HuH-7 (cell line): ENCODE measurements at places on chromosomes 4 and X.
A peak's percentile ranks its signal among the peaks of the same experiment; 100 is the strongest.

DNA sequence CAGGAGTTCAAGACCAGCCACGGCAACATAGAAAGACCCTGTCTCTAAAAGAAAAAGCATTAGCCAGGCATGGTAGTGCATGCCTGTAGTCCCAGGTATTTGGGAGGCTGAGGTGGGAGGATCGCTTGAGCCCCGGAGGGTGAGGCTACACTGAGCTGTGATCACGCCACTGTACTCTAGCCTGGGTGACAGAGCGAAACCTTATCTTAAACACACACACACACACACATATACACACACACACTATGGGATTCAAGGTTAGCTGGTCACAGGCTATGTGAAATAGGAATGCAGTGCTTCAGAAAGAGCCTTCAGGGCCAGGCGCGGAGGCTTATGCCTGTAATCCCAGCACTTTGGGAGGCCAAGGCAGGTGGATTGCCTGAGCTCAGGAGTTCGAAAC lies 23.5 kb downstream of the NLGN3 start:
- no peak for DNase-seq

GRCh38 chr4:18975916-18976808 lies 954.6 kb upstream of the LCORL start:
- DNase-seq, result no peak

DNA sequence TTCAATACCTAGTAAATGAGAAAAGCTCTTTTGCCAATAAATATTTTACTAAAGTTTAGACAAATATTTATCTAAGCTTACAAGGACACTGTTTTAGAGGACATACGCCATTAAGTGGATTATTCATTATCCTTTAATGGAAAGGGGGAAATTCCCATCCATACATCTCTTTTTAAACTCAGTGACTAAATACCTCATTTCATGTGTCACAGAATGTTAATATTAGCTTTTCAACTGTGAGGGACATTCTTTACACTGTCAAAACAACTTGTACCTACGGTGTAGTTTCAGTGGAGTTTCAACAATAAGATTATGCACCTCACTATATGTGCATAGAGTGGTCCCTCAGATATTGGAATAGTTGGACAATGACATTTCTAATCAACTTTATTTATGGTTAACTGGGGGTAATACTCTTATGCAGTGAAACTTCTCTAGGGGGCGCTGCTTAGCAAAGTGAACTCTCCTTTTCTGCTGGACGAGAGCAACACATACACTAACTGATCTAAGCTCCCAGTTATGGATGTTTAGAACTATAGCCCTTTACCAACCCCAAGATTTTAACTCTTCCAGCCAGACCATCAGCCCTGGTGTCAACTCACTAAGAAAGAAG lies 9.7 kb downstream of the HS6ST2 start:
- DNase-seq, result peak; percentile 38

GRCh38 chr4:17866810-17867209 lies 56.0 kb downstream of the NCAPG start:
- no peak for DNase-seq

GRCh38 chr4:120733968-120734367 lies 188.6 kb downstream of the PRDM5 start:
- DNase-seq, result no peak

- no peak for DNase-seq
Observed at GRCh38 chr4:14028862-14029261, 401.3 kb upstream of the BOD1L1 start.

- no peak for DNase-seq
Observed at GRCh38 chr4:69668680-69669079, 15.6 kb upstream of the UGT2A1 start.

DNA sequence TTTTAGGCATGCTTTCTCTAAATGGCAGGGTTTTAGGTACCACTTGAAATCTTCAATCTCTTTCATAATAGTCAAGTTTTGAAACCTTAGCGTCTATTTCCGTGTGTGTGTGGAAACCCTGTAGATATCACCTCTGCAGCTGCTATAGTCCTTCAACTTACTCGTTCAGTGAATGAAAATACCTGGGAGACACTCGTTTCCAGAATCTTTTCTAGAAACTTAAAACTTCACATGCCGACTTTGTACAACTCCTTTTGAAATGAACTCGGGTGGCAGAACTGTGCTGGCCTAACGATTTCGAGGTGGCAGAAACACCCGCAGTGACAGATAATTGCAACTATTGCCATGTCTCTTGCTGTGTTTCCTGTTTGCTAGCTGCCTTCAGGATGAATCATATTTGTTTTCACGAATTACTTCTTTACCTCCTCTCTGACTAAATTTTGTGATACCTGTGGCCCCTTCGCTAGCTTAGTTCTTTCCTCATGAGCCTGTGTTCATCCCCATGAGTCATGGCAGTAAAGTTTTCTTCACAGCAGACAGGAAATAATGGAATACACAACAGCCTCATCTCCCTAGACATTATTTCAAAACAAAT lies 104.7 kb upstream of the SMIM10 start:
- no peak for DNase-seq

GRCh38 chr4:184534511-184535391 lies 60.4 kb upstream of the IRF2 start:
- DNase-seq, result no peak

DNA sequence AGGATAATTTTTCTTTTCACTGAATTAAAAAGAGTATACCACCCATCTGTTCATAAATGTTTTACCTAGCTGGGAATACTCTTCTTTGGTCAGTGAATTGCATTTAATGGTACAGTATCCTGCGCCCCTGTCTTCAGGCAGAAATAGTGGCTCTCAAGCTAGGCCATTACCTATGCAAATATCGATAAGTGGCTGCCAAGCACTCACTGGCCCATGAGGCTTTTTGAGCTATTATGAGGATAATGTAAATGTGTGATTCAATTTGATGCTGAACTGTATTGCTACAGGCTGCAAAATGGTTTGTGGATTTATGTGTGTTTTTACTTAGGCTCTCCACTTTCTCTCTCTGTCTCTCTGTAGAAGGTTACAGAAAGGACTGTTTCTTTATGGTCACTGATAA lies 30.1 kb upstream of the MTMR1 start:
- DNase-seq, result no peak

DNA sequence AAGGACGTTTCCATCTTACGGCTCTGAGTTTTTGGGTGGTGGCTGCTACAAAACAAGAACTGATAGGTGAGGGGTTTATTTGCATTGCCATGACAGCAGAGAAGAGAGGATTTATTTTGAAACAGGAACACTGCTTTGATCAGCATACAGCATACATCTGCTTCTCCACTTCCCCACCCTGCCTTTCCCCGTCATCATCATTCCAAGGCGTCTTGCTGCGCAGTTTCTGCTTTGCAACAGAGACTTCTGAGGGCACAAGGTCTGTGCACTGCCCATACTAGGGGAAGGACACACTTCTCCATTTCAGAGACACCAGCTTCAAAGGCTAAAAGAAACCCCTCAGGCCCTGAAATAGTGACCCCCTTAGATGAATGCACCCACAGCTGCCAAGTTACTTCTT lies 19.1 kb downstream of the STARD8 start:
- DNase-seq, result no peak

- no peak for DNase-seq
Observed at GRCh38 chr4:135533053-135533452, 1331.5 kb upstream of the PABPC4L start.

DNA sequence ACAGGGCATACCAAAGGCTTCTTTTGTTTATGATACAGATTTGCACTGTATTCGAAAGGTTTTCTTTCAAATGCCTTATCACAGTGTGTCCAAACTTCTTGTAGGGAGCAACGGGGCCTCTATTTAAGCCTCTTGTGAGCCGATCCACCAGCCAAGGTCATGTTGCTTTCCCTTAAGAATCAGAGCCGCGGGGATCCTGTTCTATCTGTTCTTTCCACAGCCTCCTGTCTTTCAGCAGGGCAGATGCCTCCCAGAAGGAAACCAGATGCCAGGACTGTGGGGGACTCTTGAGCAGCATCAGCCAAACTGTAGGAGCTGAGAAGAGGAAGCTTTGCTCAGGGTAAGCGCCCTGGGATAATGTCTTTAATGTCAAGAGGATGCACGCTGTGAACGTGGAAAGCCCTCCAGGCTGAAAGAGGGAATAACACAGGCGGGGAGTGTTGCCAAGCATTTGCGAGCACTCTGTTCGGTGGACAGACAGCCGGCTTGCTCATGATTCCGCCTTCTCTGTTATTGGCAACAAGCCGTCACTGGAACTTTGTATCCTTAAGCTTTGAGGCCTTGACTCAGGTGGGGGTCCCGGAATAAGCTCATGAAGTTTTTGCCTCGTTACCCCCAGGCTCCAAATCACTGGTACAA lies 279.8 kb upstream of the FRG1 start:
- DNase-seq, result no peak

- DNase-seq, result no peak
Observed at GRCh38 chr4:1797861-1798579, 4.9 kb downstream of the FGFR3 start.

DNA sequence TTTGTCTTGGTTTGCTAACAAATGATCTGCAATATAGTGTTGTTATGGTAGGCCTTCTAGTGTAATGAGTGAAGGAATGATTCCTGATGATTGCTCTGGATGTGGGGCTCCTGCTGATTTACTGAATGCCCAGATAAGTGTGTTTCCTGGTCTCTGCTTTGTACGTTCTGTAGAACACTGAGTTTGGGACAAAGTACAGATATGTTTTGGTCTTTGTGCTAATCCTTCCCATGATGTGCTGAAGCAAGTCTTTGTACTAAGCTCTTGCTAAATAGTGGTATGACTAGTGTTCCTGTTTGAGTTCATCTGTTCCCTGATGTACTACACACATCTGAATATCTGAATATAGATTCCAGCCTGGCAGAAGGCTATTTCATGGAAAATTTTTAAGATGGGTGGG lies 36.9 kb upstream of the XIAP start:
- peak; percentile 21 for DNase-seq

DNA sequence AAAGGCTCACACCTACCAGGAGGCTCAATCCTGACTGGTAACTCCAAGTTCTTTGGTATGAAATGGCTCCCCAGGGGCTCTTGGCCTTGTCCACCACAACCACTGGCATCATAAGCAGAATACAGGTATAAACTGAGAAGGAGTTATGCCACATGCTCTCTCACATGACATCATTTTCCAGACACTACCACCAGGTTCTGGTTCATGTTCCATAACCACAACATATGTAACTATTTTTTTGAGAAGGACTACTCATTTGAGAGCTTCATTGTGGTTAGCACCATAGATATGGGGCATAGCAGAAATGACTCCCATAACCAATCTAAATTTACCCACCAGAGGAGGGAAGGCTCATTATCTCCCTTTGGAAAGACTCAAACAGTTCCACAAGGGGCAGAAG lies 19.6 kb downstream of the PRDM5 start:
- DNase-seq, result no peak

DNA sequence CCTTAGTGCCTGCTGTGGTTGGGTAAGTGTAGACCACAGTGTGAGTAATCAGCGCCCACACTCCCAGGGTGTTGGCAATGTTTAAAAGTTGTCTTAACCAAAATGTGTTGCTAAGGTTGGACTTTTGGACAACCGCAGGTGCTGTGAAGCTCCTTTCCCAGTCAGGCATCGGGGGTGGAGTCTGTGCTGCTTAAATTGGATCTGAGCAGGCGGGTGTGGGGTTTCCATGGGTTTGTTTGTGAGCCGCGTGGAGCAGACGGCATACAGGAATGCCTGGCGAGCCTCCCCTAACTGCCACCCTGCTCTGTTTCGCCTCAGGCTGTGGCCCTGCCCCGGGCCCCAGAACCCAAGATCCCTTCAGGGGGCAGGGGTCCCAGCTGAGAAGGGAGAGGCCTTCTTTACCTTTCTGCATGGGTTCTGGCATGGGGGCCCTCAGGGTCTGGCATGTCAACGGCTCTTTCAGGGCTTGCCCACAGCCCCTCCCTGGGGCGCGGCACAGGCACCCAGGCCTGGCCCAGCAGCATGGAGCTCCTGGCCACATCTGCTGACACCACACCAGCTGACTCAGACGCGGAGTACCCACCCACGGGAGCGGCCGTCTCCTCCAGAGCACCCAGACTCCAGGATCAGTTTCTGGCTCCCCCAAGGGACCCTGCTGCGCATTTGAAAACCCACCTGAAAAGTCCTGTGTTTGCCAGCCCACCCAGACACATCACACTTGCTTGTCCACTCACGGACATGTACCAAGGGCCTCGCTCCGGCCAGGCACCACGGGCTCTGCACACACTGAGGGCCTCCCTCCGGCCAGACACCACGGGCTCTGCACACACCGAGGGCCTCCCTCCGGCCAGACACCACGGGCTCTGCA lies 5.1 kb upstream of the SPON2 start:
- DNase-seq, result no peak

DNA sequence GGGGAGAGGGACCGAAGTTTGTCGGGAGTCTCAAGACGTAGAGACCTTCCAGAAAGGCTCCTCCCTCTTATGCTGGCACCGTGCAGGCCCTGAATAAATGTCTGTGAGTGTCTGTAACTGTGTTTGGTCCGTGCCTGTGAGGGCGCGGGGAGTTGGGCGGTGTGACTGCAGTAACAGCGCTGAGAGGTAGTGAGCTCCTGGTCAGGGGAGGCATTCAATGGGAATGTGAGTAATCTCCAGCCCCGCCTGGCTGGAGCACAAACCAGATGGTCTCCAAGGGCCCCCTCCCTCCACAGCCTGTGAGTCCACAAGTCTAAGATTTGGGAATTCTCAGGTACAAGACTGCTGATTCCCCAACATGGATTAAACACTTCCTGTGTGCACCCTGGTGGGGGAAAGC lies 100.0 kb downstream of the HMX1 start:
- no peak for DNase-seq

DNA sequence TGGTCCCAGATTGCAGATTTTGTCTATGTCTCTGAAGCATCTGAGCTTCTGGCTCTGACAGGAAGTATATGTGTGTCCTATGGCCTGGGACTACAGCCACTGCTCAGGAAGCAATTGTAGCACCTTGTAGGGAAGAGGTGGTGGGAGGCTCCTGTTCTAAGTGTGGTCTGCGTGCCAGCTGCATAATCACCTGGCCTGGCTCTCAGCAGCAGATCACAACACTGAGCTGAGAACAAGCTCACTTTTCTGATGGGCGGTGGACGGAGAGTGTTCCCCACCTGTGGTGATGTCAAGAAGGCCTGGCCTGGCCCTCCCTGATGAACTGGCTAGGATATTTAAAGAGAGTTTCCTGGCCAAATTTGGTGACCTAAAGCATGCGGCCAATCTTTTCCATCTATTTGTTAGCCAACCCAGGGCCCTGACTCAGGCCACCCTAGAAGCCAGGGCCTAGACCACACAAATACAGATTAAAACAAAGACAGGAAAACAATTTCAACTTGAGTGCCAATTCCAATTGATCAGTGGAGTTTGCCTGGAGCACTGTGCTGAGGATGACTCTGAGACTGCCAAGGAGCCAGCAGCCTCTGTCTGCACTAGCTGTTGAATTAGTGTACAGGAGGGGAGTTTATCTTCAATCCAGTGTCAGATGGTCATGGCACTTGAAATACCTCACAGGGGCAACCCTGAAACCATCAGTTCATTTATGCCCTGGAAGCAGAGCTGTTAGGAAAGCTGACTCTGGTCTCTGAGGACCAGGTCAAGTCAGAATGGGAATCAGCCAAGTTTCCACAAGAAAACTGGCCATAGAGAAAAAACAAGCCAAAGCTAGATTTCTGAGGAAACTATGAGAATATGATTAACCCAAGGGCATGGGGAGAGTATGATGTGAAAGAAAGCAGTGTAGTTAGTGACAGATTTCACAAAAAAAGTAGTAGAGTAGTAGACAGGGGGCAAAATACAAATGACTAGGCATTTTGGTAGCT lies 47.4 kb downstream of the PRDM5 start:
- no peak for DNase-seq
